ENCODE measurements at places on chromosomes 5 and 9.

DNA sequence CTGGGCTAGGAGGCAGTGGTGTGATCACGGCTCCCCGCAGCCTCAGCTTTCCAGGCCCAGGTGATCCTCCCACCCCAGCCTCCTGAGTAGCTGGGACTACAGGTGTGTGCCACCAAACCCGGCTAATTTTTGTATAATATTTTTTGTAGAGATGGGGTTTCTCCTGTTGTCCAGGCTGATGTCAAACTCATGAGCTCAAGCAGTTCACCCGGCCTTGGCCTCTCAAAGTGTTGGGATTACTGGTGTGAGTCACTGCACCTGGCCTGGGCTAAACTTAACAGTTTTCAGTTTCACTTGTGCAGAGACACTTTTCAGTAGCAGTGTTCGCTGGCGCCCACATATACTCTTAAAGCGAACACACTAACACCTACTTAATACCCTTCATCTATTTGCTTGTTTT, 205.6 kb upstream of the ZNF608 start:
- no peak for DNase-seq

DNA sequence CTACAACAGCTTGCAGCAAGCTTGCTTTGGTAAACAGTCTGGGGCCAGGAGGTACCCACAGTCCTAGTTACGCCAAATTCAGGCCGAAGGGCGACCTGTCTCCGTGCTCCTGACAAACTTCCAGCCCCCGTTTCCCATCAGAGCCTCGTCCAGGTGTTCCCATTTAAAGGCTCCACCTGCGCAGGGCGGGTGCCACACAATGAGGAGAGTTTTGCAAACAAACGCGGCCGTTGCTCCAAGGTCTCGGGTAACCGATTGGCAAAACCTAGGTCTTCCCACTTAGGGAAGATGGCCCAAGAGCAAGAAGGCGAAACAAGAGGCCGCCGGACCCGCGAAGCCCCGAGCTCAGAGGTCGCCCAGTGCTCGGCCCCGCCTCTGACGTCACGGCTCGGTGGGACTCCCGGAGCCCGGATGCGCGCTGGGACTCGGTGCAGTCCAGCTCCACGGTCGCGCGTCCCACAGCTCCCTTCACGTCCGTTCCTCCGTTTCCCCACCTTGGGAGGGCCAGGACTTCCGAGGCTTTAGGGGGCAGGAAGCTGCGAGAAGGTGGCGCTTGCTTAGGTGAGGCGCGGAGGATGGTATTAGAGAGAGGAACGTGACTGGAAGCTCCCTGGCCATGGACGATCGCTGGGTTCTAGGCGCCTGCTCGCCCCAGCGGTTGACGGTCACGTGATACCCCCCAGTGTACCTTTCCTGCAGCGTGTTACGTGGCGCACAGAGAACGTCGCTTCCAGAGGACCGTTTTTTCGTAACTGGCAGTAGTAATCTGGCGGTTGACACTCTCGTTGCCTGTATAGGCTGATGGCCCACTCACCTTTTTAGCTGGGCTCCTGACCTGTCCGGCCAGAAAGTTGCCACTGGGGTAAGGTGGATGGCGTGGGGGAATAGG, 41.8 kb upstream of the KDM4C start:
- peak; percentile 68 for DNase-seq

- no peak for DNase-seq
Observed at GRCh38 chr5:150078802-150079689, 7.3 kb downstream of the CSF1R start.

DNA sequence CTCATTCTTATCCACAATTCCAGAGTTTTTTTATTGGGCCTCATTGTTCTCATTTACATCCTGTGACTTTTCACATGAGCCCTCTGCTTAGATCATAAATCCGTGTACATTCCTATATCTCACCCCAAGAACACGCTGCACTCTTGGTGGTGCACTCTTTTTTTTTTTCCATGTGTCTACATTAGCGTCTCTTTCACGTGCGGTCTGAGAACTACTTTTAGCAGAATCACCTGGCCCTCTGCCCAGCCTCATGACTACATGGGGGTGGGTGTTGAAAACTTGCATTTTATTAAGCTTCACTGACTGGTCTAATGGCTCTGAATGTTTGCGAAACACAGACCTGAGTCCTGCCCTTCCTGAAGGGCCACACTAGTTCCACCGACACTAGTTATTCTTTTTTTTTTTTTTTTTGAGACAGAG, 18.6 kb downstream of the C9orf57 start:
- no peak for DNase-seq

DNA sequence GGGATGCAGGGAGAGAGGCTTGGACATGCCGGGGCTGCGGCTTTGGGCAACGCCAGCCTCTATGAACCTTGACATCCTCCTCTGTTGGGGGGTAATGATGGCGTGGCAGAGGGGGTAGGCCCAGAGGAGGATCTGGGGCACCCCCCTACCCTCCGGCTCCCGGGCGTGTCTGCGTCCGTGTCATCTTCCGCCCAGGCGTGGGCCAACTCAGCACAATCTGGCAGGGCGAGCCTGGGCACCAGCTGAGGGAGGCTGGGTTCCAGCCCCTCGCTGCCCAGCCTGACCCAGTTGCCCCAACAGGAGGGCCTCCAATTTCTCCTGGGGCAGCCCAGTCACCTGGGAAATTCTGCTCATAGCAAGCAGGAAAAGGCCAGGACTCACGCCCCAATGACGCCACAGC, 62.9 kb upstream of the IL17B start:
- no peak for DNase-seq

DNA sequence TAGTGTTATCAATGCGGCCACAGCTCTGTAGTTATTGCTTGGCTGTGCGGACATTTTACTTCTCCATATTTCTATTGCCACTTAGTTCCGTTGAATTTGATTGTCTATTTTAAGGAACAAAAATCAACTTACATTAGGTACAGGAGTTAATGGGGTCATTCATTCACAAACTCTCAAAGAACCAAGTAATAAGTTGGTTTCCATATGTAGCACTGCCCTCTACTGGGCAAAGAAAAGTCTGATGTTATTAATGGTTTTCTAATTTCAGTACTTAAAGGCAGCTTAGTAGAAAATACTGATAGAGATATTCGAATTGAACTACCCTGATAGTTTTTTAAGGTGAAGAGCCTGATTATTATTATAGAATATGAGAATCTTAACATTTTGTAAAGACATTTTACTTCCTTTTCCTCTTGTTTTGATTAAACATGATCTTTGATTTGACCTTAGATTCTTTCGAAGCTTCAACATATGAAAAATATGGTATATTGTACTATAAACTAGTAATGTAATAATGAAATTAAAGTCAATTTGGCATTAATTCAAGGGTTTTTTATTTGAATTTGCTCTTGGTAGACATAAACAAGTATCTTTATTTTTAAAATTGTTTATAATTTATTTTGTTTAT, 119.5 kb upstream of the CTNND2 start:
- no peak for DNase-seq

GRCh38 chr9:116477584-116478141, 209.4 kb upstream of the TRIM32 start:
- no peak for DNase-seq

GRCh38 chr5:137217599-137218200, 281.4 kb downstream of the SPOCK1 start:
- DNase-seq = no peak

DNA sequence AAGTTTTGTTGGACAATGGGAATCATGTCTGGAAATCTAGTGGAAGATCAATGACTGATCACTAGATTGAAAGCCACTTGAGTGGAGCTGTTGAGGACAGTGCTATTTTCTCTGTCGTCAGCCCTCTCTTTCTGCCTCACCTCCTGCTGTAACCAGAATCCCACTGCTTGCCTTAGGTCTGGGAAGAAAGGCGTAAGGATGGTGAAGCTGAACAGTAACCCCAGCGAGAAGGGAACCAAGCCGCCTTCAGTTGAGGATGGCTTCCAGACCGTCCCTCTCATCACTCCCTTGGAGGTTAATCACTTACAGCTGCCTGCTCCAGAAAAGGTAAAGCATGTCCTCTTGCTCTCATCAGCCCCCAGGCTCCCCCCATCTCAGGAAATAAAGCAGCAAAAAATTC, 1.1 kb downstream of the NSG2 start:
- no peak for DNase-seq

- DNase-seq = no peak
Observed at GRCh38 chr9:133950629-133951111, 41.5 kb downstream of the VAV2 start.
